ENCODE measurements at places on chromosomes 13 and 19.

DNA sequence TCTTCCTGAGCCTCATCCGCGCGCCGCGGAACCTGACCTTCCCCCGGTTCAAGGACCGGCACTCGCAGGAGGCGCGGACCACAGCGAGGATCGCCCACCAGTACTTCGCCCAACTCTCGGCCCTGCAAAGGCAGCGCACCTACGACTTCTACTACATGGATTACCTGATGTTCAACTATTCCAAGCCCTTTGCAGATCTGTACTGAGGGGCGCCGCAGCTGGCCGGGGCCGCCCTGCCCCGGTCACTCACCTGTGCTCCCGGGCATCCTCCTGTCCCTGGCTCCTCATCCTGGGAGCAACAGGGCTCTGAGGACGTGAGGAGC lies 23.9 kb upstream of the KCTD15 start:
- DNase-seq = no peak

- no peak for DNase-seq
These were observed 3.4 kb upstream of the PTBP1 start for GRCh38 chr19:793806-794205.

- no peak for DNase-seq
These were observed 13.5 kb downstream of the EVI5L start for GRCh38 chr19:7843521-7843920.

DNA sequence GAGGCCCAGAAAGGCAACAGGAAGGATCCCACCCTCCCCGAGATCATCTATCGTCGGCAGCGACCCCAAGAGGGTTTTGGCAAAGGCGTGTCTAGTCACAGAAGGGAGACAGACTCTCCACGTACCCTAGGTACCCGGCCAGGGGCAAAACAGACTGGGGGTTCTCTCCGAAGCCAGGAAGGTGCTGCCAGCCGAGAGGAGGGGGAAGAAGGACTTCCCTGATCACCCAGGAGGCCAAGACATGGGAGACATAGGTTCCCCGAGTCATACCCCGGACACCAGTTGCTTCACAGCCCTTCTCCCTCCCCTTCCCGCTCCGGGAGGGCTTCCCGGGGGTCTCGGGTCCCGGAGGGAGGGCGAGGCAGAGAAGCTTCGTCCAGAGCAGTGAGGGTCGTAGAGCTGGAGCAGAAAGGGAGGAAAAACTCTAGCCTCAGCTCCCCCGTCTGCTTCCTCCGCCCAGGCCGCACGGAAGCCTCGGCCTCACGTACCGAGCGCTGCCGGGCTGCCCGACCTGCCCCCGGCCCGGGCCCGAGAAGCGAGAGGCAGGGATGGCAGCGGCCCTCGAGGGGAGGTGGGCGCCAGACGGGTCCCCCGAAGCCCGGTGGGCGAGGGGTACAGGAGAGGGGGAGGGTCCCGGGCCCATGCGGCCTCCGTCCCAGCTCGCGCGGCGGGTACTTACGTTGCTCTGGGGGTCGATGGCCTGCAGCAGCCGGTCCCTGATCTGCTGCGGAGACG lies 644 bp downstream of the MED26 start:
- no peak for DNase-seq

GRCh38 chr19:10568062-10568825 lies 535 bp downstream of the CDKN2D start:
- DNase-seq = peak; percentile 73

GRCh38 chr19:5967994-5968430 lies 9.9 kb downstream of the RANBP3 start:
- DNase-seq = no peak

GRCh38 chr19:50000841-50001557 lies 24.2 kb downstream of the VRK3 start:
- DNase-seq = no peak

DNA sequence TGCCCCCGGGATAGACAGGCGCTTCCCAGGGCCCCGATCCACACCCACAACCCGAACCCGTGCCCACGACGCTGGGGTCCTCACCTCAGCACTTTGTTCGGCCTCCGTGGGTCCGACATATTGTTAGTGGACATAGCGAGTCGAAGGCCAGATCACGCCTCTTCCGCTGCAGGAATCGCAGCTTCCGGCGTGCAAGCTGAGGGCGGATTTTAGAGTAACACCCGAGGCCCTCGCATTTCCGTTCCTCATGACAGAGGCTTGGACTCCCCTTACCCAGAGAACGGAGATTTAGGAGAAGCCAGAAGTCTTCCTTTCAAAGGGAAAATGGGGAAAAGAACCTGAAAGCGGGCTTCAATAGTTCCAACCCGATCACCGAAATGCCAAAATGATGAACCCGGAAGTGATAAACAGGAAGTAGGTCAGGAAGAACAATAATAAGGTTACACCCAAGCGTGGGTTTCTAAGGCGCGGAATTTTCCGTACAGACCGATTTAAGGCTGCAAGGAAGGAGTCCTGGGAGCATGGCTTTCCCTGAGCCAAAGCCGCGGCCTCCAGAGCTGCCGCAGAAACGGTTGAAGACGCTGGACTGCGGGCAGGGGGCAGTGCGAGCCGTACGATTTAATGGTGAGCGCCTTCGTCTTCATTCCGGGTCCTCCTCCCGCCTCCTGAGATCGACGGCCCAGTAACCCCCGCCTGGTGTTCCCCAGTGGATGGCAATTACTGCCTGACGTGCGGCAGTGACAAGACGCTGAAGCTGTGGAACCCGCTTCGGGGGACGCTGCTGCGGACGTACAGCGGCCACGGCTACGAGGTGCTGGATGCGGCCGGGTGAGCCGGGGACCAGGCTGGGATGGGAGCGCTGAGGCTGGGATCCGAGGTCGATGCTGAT lies 2.9 kb downstream of the WDR83 start:
- no peak for DNase-seq

- DNase-seq = no peak
These were observed 17.7 kb downstream of the NFIX start for GRCh38 chr19:13012690-13013608.

DNA sequence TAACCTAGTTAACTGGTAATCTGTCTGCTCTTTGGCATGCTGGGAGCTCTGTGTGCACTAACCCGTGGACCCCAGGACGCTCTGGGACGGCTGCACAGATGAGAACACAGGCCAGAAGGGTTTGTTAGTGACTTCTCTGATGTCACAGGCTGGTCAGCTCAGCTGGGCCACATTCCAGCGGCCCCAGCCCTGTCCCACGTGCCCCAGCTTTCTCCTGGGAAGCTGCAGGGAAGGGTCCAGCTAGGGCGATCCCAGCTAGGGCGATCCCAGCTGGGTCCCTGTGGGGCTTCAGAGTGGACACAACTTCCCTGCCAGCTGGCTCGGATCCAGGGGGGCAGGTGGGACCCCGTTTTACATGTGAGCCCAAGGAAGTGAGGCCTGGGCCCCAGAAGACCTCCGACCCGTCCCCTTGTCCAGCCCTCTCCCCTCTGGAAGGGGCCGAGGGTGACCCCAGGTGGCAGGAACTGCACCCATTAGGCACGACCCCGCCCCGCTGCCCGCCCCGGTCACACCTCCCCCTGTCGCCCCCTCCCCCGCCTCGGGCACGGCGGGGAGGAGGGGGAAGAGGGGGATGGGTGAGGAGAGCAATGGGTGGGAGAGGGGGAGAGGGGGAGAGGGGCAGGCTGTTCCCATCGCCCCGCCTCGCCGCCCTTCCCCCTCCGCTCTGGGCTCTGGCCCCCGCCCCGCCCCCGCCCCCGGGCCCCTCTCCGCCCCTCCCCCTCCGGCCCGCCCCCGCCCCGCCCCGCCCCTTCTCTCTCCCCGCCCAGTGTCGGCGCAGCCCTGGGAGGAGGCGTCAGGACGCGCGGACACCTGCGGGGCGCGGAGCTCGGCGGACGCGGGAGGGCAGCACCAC lies 75.2 kb upstream of the MCF2L start:
- peak; percentile 61 for DNase-seq

DNA sequence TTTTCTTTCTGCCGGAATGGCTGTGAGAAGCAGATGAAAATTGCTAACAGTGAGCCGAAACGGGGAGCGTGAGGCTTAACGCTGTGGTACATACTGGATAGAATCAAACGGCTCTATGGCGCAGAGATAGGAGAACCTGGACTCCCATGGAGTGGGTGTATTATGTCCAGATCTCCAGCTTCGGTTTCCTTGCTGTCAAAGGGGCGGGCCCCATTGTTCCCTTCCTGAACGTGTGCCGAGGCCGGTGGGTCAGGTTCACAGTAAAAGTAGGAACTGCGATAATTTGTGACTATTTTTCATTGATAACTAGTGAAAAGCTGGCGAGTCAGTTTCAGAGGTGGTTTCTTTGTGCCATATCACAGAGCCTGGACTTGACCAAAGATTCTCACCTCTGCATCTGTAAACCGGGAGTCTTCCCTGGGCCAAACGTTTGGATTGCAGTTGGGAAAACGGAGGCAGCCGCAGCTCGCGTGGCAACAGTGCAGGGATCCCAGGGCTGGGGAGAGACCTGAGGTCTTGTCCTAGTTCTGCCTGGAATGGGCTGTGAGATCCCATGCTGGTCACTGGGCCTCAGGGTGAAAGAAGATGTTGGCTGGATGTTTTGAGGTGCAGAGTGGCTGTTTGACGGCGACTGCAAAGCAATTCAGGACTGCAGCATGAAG lies 752 bp downstream of the RPL18A start:
- DNase-seq = no peak

DNA sequence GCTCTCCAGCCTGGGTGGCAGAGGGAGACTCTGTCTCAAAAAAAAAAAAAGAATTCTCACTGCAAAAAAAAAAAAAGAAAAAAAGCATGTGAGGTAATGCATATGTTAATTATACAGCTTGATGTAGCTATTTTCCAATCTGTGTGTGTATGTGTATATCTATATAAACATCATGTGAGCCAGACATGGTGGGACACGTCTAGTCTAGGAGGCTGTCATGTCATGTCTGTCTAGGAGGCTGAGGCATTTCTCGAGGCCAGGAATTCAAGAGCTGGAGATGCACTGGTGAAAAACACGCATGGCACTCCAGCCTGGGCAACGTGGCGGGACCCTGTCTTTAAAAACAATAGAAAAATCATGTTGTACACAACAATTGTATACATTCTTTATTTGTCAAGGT lies 6.9 kb upstream of the SBK3 start:
- DNase-seq = no peak

- DNase-seq = no peak
These were observed 37.3 kb downstream of the IL12RB1 start for GRCh38 chr19:18049385-18049784.

- DNase-seq = no peak
These were observed 18.4 kb downstream of the ZNRF4 start for GRCh38 chr19:5473646-5474045.

DNA sequence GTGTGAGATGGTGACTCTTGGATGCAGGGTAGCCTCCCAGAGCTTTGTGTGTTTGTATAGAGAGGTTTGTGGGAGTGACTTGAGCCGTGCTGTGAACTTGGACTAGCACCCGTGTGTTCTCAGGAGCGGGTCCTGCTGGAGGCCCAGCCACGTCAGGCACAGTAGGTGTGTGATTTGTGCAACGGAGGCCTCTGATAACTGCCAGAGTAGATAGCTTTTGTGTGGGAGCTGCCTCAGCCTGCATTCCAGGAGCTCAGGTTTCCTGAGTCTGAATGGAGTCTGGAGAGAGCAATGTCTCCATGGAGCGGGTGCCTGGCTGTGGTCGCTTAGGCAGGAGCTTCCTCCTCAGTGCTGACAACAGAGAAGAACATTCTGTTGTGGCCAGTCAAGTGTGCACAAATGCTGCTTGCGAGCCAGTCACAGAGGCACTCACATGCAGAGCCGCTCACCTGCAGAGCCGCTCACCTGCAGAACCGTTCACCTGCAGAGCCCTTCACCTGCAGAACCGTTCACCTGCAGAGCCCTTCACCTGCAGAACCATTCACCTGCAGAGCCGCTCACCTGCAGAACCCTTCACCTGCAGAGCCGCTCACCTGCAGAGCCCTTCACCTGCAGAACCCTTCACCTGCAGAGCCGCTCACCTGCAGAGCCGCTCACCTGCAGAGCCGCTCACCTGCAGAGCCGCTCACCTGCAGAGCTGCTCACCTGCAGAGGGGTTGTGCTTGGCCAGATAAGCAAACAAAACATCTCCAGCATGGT lies 32.6 kb downstream of the TFDP1 start:
- no peak for DNase-seq

GRCh38 chr19:41555748-41556147 lies 20.2 kb upstream of the CEACAM21 start:
- no peak for DNase-seq

- no peak for DNase-seq
These were observed 257.4 kb upstream of the SLITRK1 start for GRCh38 chr13:84139561-84140158.

GRCh38 chr19:41882568-41883462 lies at the start of gene ARHGEF1:
ARHGEF1 (plus strand) TSS chr19:41883184; CDS start chr19:41888083, 4,899 bp downstream.
- DNase-seq = peak; percentile 69

DNA sequence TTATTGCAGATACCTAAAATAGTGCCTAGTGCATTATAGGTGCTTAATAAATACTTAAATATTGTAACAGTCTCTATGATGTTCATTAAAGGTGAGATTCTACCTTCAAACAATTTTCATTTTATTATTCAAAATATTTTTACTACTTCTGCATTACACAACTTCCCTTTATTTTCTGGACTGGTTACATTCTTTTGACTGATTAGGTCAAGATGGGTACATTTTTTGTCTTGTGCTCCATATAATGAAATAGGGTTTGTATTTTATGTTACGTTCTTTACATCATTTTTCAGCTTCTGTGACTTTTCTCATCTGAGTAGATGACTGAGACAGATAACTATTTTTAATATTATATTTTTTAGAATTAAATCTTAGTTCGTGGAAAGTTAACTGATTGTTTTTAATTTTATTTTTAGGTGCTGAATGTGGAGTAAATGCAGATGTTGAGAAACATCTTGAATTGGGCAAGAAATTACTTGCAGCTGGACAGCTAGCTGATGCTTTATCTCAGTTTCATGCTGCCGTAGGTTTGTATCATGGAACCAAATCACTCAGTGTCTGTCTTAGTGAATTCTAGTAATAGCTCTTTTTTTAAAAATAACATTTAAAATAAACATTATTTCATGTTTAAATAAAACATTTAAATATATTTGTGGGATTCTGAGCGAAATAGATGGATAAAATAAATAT lies 32.0 kb downstream of the DNAJC3 start:
- no peak for DNase-seq

- DNase-seq = no peak
These were observed 5.4 kb downstream of the UPF3A start for GRCh38 chr13:114286808-114287207.

DNA sequence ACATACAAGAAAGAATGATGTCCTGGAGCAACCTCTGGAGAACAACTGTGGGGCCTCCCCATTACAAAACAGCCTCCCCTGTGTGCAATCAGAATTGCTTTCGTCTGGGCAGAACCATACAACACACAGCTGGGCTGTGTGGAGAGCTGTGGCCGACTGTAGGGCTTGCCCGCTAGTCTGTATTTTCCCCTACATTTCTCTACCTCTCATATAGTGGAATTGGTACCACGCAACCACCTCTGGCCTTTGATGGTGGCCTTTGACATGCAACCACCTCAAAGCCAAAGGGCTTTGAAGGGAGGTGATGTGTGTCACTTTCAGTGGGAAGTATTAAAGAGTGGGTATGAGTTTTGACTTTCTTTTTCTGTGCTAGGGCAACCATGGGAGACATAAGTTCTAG lies 34.0 kb downstream of the GARRE1 start:
- no peak for DNase-seq

DNA sequence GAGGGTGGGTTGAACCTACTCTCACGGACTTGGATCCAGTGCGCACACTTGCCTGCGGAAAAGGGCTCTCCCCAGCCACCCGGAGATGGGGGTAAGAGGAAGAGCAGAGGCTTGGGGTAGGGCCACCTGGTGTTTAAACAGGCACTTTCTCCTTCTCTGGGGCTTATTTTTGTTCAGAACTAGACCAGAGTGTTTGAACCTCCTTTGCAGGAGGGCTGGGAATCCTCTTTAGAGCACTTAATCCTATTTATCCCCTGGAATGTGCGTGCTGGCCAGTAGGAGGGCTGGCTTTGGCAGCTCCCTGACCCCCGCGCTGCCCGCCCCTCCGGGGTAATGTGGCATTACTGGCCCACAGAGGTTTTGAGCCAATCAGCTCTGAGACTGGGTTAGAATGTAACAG lies 2.0 kb downstream of the RGS9BP start:
- no peak for DNase-seq
